ENCODE measurements at places on chromosomes 16 and 17. TPM values are rescaled to one million over a fixed set of nuclear protein-coding genes. Genes with fewer than 3 reads are reported as not detected.

- no peak for DNase-seq
Observed at GRCh38 chr16:10880594-10881452, 3.8 kb downstream of the CIITA start.

DNA sequence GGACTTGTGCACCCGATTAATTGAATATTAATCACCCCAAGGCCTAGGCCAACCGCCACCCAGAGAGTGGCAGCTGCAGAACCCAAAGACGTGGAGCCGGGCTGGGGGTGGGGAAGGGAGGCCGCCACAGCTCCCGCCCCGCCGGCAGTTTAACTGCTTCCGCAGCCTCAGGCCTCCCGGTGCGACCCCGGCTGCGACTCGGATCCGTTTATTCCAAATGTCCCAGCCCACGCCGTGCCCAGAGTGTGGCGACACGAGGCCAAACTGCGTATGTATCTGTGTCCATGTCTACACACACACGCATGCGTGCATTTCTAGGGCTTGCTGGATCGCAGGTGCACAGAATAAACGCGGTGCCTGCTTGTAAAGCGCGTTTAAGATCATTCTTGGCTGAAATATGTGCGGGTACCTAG is 802 bp upstream of the TOB1 start:
- DNase-seq, result no peak

- DNase-seq, result no peak
Observed at GRCh38 chr17:61469949-61470348, 17.7 kb downstream of the TBX4 start.

DNA sequence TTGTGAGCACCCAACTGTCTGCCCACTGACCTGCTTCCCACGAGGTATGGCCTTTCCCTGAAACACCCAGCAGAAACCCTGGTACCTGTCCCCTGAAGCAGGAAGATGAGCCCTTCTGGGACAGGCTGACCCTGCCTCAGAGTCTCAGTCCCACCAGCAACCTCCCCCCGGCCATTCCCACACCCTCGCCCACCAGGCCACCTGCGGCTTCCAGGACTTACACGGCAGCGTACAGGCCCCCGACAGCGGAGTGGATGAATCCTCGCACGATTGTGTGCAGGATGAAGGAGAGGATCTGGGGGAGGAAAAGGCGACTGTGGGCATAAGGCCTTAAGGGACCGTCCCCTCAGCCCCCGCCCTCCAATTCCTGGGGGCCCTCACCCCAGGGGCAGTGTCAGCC is 15.4 kb upstream of the PITPNA start:
- DNase-seq, result no peak

- DNase-seq, result no peak
Observed at GRCh38 chr17:74873874-74874614, 1.2 kb upstream of the FDXR start.

DNA sequence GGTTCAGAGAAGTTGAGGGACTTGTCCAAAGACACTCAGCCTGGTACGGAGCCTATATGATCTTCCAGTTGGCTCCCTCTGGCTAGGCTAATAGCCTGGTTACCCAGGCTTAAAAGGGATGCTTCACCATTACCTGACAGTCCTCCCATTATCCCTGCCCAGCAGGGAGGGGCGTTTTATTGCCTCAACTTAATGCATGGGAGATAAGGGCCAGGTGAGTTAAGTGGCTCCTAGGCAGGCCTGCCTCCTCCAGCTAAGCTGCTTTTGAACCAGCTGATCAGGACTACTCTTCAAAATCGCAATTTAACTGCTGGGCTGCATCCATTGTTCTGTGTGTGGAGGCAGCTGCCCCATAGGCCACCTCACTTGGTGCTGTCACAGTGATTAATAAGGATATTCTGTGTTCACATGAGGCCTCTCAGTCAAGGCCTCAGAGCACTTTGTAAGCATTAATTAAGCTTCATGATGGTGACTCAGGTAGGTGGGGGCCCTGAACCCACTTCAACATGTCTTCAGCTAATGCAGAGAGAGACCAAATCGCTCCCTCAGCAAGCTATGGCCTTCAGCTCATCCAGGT is 27.9 kb downstream of the SMPD3 start:
- no peak for DNase-seq

- no peak for DNase-seq
Observed at GRCh38 chr16:57601801-57602478, 26.5 kb upstream of the ADGRG1 start.

- DNase-seq, result no peak
Observed at GRCh38 chr17:20254541-20254940, 212.8 kb downstream of the LGALS9B start.

- no peak for DNase-seq
Observed at GRCh38 chr17:19345067-19345460, 17.5 kb downstream of the B9D1 start.

DNA sequence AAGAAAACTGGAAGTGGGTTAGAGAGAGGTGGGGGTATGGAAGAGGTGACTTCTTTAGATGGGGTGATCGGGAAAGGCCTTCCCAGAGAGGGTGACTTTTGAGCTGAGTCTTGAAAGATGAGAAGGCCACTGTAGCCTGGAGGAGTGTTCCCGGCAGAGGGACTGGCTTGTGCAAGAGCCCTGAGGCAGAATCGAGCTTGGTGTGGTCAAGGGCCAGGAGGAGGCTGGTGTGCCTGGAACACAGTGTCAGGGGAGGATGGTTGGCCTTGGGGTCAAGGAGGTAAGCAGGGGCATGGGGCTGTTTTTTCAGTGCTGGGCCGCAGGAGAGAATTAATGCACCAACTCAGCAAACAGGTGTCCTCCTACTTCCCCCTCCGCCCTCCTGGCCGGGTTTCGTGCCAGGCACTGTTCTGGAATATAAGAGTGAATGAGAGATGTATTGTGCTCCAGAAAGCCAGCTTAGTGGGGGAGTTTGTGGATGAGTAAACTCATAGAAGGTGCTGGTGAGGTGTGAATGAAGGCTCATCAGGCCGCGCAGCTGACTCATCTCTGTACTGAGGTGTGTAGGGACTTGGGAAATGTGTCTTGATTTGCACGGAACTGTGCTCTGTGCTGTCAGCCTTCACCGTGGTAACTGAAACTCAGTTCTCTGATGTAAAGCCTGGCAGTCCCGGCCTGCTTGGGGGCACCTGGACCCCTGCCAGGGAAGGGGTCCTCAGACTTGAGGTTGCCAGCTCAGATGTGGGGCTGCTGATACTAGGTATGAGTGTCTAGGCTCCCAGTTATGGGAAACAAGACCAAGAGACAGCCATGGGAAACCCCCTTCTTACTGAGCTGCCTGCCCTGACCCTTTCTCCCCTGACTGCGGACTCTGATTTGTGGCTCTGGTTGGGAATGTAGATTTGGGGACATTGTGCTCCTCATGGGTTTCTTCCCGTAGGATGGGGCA is 15.3 kb downstream of the KSR1 start:
- no peak for DNase-seq

GRCh38 chr17:76076765-76077583 is 2.0 kb upstream of the ZACN start:
- DNase-seq, result peak; percentile 54

GRCh38 chr17:63078707-63079106 is 112.7 kb downstream of the TANC2 start:
- no peak for DNase-seq

DNA sequence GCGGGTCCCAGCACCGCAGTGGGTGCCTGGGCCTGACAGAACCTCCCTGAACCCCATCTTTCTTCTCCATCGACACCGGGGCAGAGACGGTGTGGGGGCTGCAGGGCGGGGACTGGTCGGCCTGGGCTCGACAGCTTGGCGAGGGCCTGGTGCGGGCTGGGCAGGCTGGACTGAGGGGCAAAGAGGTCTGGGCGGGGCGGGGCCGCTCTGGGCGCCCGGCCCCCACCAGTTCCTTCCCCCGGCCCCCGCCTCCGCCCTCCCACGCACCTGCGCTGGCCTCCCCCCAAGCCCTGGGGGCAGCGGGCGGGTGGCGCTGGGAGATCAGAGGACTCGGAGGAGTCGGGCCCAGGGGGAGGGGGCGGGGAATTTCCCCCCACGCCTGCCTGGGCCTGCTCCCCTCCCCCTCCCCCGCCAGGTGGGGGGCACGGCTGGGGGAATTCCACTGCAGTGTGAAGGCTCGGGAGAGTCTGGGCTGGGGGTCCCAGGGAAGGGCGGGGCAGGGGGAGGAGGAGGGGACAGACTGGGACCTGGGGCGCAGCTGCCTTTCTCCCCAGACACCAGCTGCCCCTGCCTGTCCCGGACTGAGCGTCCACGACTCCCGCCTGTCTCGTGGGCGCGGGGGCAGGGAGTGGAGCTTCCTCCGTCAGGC is 877 bp upstream of the KREMEN2 start:
- no peak for DNase-seq

- DNase-seq, result no peak
Observed at GRCh38 chr17:72691586-72691985, 400.9 kb downstream of the SLC39A11 start.

- DNase-seq, result no peak
Observed at GRCh38 chr16:78896280-78896679, 704.3 kb downstream of the MAF start.

DNA sequence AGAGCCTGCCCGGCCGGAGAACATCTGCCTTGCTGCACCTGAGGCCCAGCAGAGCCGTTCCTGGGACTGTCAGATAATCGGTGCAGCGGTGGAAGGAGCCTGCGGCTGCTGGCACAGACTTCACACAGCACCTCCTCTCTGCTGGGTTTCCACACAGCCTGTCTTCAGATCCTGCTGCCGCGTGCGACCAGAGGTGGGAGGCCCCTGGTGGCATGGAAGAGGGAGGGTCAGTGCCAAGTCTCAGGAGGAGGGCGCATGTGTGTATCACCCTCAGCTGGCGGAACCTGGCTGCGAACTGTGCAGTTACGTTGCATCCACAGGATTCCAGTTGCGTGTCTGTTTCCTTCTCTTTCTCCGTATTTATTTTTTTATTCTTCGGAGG is 3.3 kb downstream of the CDK5R1 start:
- DNase-seq, result peak; percentile 79

GRCh38 chr17:64056269-64057005 is 36.0 kb upstream of the ICAM2 start:
- no peak for DNase-seq

GRCh38 chr16:68728523-68728922 is 8.6 kb upstream of the CDH1 start:
- DNase-seq, result no peak

- DNase-seq, result peak; percentile 72
Observed at GRCh38 chr17:59859444-59860025, 33.2 kb downstream of the TUBD1 start.

DNA sequence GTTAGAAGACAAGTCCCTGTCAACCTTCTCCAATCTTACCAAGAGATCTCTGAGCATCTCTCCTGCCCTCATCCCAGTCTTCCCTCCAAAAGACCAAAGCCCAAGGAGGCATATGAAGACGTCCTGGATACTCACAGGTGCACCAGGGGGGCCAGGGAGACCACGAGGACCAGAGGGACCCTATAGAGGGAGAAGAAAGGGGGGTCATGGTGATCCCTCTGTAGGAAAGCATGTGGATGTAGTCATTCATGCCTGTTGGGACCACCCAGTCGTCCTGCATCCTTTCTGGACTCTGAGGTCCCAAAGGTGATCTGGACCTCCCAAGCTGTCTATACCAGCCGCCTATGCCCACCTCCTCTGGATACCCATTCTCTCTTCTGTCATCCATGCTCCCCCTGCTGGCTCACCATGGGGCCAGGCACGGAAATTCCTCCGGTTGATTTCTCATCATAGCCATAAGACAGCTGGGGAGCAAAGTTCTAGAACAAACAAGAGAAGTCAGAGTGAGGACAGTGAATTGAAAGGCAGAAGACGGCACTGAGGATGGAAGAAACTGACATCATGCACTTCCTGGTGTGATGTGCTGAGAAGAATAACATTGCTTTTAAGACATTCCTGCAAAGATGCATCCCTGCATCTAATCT is 3.3 kb downstream of the COL1A1 start:
- DNase-seq, result peak; percentile 66

GRCh38 chr16:11071829-11072228 is 127.5 kb downstream of the CLEC16A start:
- DNase-seq, result no peak

DNA sequence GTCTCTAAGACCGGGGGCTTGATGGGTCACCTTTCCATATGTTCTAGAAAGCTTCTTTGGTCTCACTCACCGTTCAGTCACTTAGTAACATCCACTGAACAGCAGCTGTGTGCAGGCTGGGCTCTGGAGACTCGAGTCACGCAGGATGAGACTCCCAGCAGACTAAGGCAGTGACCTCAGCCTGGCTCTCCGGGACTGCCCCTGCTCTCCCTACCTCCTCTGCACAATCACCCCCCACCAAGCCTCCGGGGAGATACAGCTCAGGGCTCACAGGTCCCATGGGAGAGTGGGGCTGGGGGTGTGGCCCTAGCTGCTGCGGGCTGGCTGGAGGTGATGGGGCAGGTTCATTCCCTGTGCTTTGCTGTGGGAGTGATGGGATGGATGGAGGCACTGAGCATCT is 14.1 kb downstream of the FLYWCH2 start:
- DNase-seq, result no peak

- no peak for DNase-seq
Observed at GRCh38 chr17:53900951-53901350, 78.2 kb downstream of the KIF2B start.

DNA sequence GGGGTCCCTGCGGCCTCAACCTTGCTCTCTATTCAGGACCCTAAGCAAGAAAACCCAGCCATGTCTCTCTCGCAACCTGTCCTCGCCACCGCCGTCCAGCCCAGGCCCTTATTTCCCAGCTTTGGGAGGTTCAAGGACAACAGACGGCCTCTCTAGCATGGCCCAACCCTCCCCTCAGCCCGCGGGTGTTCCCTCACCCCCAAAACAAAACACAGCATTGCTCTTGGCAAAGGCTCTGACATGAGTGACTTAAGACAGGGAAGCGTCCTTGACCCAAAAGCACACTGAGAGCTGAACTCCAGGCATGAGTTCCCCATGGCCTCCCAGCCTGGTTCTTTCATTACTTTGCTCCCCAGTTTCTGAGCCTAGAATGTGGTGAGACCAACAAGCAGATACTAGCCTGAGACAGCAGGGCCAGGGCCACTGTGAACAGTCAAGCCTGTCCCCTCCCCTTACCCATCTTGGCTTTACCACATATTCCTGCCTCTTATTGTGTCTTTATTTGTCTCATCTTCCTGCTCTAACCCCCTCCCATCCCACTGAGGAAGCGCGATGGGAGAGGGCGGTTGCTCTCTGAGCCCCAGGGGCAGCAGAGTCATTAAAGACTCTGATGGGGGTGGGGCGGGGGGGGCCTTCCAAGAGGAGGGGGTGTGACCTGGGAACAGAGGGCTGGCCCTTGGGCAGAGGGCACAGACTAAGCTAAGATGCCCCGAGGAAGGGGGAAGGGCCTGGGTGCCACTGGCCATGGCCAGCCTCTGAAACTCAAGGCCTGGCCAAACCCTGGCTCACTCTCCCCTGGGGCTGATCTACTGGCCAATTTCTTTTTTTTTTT is 11.8 kb downstream of the SREBF1 start:
- no peak for DNase-seq

Gene CHST4
- 0.25 TPM for polyA plus RNA-seq

Gene CACNG1
- polyA plus RNA-seq, result 2.4 TPM

Gene DHRS7C
- 0.18 TPM for polyA plus RNA-seq

Gene KRTAP9-7
- not detected for polyA plus RNA-seq

Gene TRAF7
- polyA plus RNA-seq, result 59.7 TPM

Gene SLC47A1
- polyA plus RNA-seq, result 3.2 TPM

Gene COG1
- polyA plus RNA-seq, result 64.7 TPM

Gene SLC16A13
- 1.5 TPM for polyA plus RNA-seq

Gene KRT15
- polyA plus RNA-seq, result 0.18 TPM

Gene FAM83G
- polyA plus RNA-seq, result 2.1 TPM

Gene DNAH9
- polyA plus RNA-seq, result 23.4 TPM

Gene MPP3
- polyA plus RNA-seq, result 32.3 TPM
